ENCODE measurements at places on chromosomes 4 and X. TPM values are rescaled to one million over a fixed set of nuclear protein-coding genes. Genes with fewer than 3 reads are reported as not detected.
A peak's percentile ranks its signal among the peaks of the same experiment; 100 is the strongest.

GRCh38 chr4:57580710-57581599 is 470.8 kb upstream of the IGFBP7 start:
- H3K27ac ChIP-seq = no peak overlapping the region
- DNase-seq = no peak
- no peaks in the 10 kb centered on the region for H3K36me3 ChIP-seq
- H3K4me3 ChIP-seq = no peak overlapping the region
- H3K27me3 ChIP-seq = no peaks in the 10 kb centered on the region

DNA sequence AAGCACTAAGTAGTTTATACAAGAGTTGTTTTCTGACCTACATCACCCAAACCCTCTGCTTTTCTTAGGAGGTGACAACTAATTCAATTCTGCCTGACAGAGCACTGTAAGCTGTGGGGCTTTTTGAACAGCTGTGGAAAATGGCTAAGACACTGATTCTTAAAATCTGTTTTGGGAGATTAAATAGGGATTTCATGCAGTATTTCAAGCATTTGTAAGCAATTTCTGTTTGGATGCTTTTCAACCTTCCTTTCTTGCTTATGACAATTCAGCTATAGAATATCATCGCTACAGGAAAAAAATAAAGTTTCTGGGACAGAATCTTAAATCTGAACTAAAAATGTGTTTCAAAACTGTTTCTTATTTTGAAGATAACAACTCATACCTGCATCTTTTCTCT is 459.5 kb downstream of the RAPGEF2 start:
- H3K36me3 ChIP-seq = no peaks in the 10 kb centered on the region
- no peak overlapping the region for H3K4me3 ChIP-seq
- H3K4me1 ChIP-seq = no peaks in the 10 kb centered on the region
- DNase-seq = no peak

RNF212 gene
- total RNA-seq = under 0.01 TPM

GRCh38 chr4:154455111-154455510 is 36.5 kb downstream of the DCHS2 start:
- H3K4me3 ChIP-seq = no peak overlapping the region
- H3K27me3 ChIP-seq = no peaks in the 10 kb centered on the region
- no peak for DNase-seq
- no peak overlapping the region for H3K27ac ChIP-seq
- H3K4me1 ChIP-seq = no peaks in the 10 kb centered on the region

- H3K27me3 ChIP-seq = no peaks in the 10 kb centered on the region
- H3K36me3 ChIP-seq = 0 out of 2 replicates have a peak, but pooled peaks cover 1% of the 10 kb centered on the region
- DNase-seq = no peak
- no peak overlapping the region for H3K4me3 ChIP-seq
Observed at GRCh38 chrX:24702362-24703184, 8.9 kb downstream of the POLA1 start.

- H3K4me1 ChIP-seq = no peaks in the 10 kb centered on the region
- DNase-seq = no peak
- H3K27ac ChIP-seq = no peak overlapping the region
Observed at GRCh38 chr4:52144372-52144771, 93.3 kb downstream of the SPATA18 start.

TMPRSS11D gene
- not detected for total RNA-seq

DNA sequence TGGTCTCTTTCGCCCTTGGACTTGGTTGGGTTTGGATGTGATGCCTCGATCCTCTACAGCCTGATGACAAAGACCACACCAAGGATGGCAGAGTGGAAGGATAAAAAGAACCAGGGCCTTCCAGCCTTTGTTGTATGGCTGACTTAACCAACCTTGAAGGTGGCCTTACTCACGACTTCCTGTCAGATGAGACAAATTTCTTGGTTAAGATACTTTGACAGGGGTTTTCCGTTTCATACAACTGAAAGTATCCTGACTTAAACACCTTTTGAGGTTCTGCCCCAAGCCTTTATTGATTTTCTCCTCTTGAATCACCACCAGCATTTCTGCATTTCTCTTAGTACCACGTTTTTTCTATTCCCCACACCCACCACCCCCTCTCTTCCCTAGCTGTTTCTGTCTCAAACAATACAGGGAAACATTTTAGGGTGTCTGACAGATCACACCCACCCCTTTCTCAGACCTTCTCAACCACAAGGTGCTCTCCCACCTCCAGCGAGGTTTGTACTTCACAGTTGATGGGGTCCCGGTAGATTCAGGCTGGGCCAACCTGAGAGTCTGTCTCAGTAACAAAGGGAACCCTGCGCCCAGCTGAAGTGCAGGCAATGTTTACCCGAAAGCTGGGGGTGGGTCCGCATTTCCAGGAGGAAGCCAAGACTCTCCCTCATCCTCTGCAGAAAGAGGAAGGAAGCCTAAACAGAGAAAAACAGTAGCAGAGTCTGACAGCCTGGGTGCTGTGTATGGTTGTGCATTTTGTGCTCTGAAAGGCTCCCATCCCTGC is 5.0 kb upstream of the TSPAN5 start:
- no peaks in the 10 kb centered on the region for H3K27me3 ChIP-seq
- H3K27ac ChIP-seq = no peak overlapping the region
- peaks cover 9% of the 10 kb centered on the region for H3K4me1 ChIP-seq

- H3K4me3 ChIP-seq = no peak overlapping the region
- H3K4me1 ChIP-seq = no peaks in the 10 kb centered on the region
- no peaks in the 10 kb centered on the region for H3K36me3 ChIP-seq
- no peaks in the 10 kb centered on the region for H3K27me3 ChIP-seq
- no peak for DNase-seq
Observed at GRCh38 chrX:96449191-96449590, 235.5 kb upstream of the DIAPH2 start.

- H3K4me3 ChIP-seq = no peak overlapping the region
- no peak for DNase-seq
- H3K4me1 ChIP-seq = no peaks in the 10 kb centered on the region
- no peaks in the 10 kb centered on the region for H3K36me3 ChIP-seq
- no peak overlapping the region for H3K27ac ChIP-seq
- H3K27me3 ChIP-seq = no peaks in the 10 kb centered on the region
Observed at GRCh38 chrX:140944710-140945109, 57.7 kb upstream of the SPANXB1 start.

- H3K27ac ChIP-seq = no peak overlapping the region
- no peak overlapping the region for H3K4me3 ChIP-seq
- no peaks in the 10 kb centered on the region for H3K36me3 ChIP-seq
- no peak for DNase-seq
Observed at GRCh38 chrX:7603387-7603786, 239.6 kb upstream of the VCX start.

ART3 gene
- not detected for total RNA-seq

DNA sequence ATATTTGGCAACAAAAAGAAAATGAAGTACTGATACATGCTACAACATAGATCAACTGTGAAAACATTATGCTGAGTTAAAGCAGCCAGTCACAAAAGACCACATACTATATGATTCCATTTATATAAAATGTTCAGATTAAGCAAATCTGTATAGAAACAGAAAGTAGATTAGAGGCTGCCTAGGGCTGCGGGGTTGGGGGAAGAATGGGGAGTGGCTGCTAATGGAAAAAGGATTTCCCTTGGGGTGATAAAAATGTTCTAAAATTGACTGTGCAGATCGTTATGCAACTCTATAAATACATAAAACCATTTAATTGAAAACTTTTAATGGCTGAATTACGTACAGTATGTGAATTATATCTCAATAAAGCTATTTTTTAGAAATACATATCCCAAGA is 46.8 kb downstream of the NEK1 start:
- H3K27ac ChIP-seq = no peak overlapping the region
- no peak overlapping the region for H3K4me3 ChIP-seq
- no peaks in the 10 kb centered on the region for H3K4me1 ChIP-seq

- H3K36me3 ChIP-seq = no peaks in the 10 kb centered on the region
- peaks cover 59% of the 10 kb centered on the region for H3K27me3 ChIP-seq
- DNase-seq = no peak
- H3K27ac ChIP-seq = no peak overlapping the region
- no peaks in the 10 kb centered on the region for H3K4me1 ChIP-seq
- H3K4me3 ChIP-seq = no peak overlapping the region
Observed at GRCh38 chrX:72296991-72297390, 8.7 kb downstream of the CITED1 start.

GRCh38 chrX:22147942-22148341 is 115.8 kb downstream of the PHEX start:
- no peaks in the 10 kb centered on the region for H3K36me3 ChIP-seq
- DNase-seq = no peak

FSTL5 gene
- total RNA-seq = under 0.01 TPM

AREG gene
- 0.18 TPM for total RNA-seq

TEC gene
- total RNA-seq = 1.1 TPM

- H3K27ac ChIP-seq = no peak overlapping the region
- no peak for DNase-seq
- H3K4me1 ChIP-seq = no peaks in the 10 kb centered on the region
- no peaks in the 10 kb centered on the region for H3K36me3 ChIP-seq
- peaks cover 18% of the 10 kb centered on the region for H3K27me3 ChIP-seq
Observed at GRCh38 chrX:13574600-13574999, 5.2 kb downstream of the EGFL6 start.

GRCh38 chrX:38232079-38232686 is 11.5 kb upstream of the SRPX start:
- H3K36me3 ChIP-seq = no peaks in the 10 kb centered on the region
- DNase-seq = peak; percentile 68
- H3K4me1 ChIP-seq = peaks cover 5% of the 10 kb centered on the region
- peak overlapping the region; percentile 20 for H3K27ac ChIP-seq
- H3K4me3 ChIP-seq = no peak overlapping the region

FGFR3 gene
- 0.28 TPM for total RNA-seq

GRCh38 chr4:151105454-151106032 is 6.1 kb downstream of the RPS3A start:
- H3K36me3 ChIP-seq = peaks cover 33% of the 10 kb centered on the region
- H3K27ac ChIP-seq = no peak overlapping the region
- no peak overlapping the region for H3K4me3 ChIP-seq
- DNase-seq = no peak

CLCN4 gene
- 4.5 TPM for total RNA-seq

CXCL13 gene
- total RNA-seq = not detected

GRCh38 chr4:61661960-61662359 is 461.8 kb downstream of the ADGRL3 start:
- no peaks in the 10 kb centered on the region for H3K36me3 ChIP-seq
- H3K27ac ChIP-seq = no peak overlapping the region
- H3K27me3 ChIP-seq = no peaks in the 10 kb centered on the region
- H3K4me3 ChIP-seq = no peak overlapping the region
- H3K4me1 ChIP-seq = no peaks in the 10 kb centered on the region

GNL3L gene
- 47.2 TPM for total RNA-seq

- DNase-seq = no peak
- H3K4me1 ChIP-seq = peaks cover 4% of the 10 kb centered on the region
- H3K27me3 ChIP-seq = no peaks in the 10 kb centered on the region
- H3K27ac ChIP-seq = no peak overlapping the region
- H3K4me3 ChIP-seq = no peak overlapping the region
Observed at GRCh38 chr4:77800077-77800476, 19.1 kb downstream of the CNOT6L start.

- no peaks in the 10 kb centered on the region for H3K36me3 ChIP-seq
- no peaks in the 10 kb centered on the region for H3K27me3 ChIP-seq
- no peak overlapping the region for H3K4me3 ChIP-seq
- H3K27ac ChIP-seq = no peak overlapping the region
- DNase-seq = no peak
Observed at GRCh38 chr4:128335541-128335940, 47.9 kb upstream of the PGRMC2 start.

DNA sequence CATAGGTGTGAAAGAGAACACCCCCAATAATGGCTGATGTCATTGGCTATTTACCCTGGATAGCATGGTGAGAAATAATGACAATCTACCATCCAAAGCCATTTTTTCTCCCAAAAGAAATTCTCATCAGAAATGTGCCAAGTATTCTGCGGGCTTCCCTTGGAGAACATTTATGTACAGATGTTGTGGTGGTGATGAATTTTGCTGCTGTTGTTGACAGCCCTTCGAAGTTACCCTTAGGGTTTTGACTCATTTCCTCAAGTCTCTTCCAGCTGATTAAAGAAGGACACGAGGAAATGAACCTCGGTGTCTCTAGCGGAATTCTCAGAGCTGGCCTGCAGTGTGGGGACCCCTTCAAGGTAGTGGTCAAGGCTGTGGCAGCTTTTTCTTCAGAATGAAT is 3.4 kb downstream of the KIT start:
- no peaks in the 10 kb centered on the region for H3K36me3 ChIP-seq
- H3K27me3 ChIP-seq = peaks cover 15% of the 10 kb centered on the region
- H3K4me1 ChIP-seq = peaks cover 16% of the 10 kb centered on the region
- peak; percentile 39 for DNase-seq
- peak overlapping the region; percentile 94 for H3K27ac ChIP-seq

GPM6B gene
- total RNA-seq = 5.9 TPM

DNA sequence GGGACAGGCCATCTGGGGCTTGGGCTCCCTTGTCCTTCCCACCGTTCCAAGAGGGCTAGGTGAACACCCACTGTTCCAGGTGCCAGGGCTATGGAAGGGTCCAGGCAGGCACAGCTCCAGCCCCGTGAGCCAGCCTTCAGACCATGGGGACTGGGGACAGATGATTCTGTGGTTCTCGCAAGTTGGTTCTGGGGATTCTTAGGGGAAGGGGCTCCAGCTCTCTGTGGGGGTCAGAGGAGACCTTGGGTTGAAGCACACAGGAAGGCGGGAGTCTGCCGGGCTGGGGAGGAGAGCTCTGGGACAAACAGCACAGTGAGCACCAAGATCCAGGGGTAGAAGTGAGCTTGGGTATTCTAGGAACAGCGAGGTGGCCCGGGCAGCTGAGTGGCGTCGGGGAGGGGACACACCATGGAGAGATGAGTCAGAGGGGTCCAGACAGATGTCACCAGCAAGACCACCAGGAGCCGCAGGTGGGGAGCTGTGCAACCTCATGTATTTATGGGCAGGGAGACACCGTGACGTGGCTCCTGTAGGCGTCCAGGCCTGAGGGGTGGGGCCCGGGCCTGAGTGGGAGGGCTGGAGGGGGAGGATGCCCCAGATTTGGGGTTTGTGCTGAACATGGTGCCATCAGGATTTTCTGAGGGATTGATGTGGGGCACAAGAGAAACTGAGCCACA is 48.8 kb upstream of the HMX1 start:
- H3K4me3 ChIP-seq = no peak overlapping the region
- no peaks in the 10 kb centered on the region for H3K27me3 ChIP-seq
- no peak for DNase-seq
- no peaks in the 10 kb centered on the region for H3K36me3 ChIP-seq

- no peak overlapping the region for H3K4me3 ChIP-seq
- H3K27ac ChIP-seq = no peak overlapping the region
- no peaks in the 10 kb centered on the region for H3K27me3 ChIP-seq
- no peak for DNase-seq
- no peaks in the 10 kb centered on the region for H3K36me3 ChIP-seq
- no peaks in the 10 kb centered on the region for H3K4me1 ChIP-seq
Observed at GRCh38 chr4:19534159-19534558, 717.5 kb upstream of the SLIT2 start.

GRCh38 chr4:40782876-40783275 is 33.1 kb downstream of the NSUN7 start:
- no peak for DNase-seq
- no peak overlapping the region for H3K4me3 ChIP-seq
- no peaks in the 10 kb centered on the region for H3K4me1 ChIP-seq
- H3K36me3 ChIP-seq = no peaks in the 10 kb centered on the region
- H3K27me3 ChIP-seq = peaks cover 4% of the 10 kb centered on the region

PAGE3 gene
- not detected for total RNA-seq

UGT2B7 gene
- not detected for total RNA-seq

- peak; percentile 87 for DNase-seq
- H3K27ac ChIP-seq = no peak overlapping the region
- H3K4me3 ChIP-seq = no peak overlapping the region
- H3K27me3 ChIP-seq = no peaks in the 10 kb centered on the region
- no peaks in the 10 kb centered on the region for H3K36me3 ChIP-seq
Observed at GRCh38 chr4:22500831-22501714, 14.8 kb downstream of the ADGRA3 start.

- H3K4me3 ChIP-seq = no peak overlapping the region
- no peaks in the 10 kb centered on the region for H3K4me1 ChIP-seq
- H3K27ac ChIP-seq = no peak overlapping the region
- no peaks in the 10 kb centered on the region for H3K27me3 ChIP-seq
Observed at GRCh38 chrX:41118156-41118555, 32.9 kb downstream of the USP9X start.
